Fibroblast of lung (primary cell): ENCODE measurements at places on chromosomes 7 and 10.

GRCh38 chr10:49520122-49520775, 18.7 kb downstream of the ERCC6 start:
- no peak for DNase-seq

GRCh38 chr10:44668336-44668735, 242.8 kb upstream of the TMEM72 start:
- no peak for DNase-seq

DNA sequence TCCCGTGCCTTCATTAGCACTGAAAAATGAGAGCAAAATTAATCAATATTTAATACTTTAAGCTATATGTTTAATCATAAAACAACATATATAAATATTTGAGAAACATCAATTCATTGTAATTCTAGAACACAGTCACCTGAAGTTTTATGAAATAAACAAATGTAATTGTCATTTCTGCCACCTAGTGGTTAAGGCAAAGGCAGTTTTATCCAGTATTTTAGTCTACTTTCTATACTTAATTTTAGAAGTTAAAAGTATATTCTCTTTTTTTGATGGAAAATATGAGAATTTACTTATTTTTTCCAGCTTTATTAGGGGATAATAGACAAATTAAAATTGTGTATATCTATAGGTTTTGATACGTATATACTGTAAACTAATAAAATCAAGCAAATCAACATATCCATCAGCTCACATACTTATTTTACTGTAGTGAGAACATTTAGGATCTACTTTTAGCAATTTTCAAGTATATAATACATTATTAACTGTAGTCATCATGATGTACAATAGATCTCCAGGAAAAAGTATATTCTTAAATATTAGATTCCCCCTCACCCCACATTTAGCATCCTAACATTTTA, 16.9 kb downstream of the PCGF6 start:
- peak; percentile 40 for DNase-seq

- no peak for DNase-seq
Measured at GRCh38 chr7:121178869-121179497, 149.8 kb upstream of the WNT16 start.

DNA sequence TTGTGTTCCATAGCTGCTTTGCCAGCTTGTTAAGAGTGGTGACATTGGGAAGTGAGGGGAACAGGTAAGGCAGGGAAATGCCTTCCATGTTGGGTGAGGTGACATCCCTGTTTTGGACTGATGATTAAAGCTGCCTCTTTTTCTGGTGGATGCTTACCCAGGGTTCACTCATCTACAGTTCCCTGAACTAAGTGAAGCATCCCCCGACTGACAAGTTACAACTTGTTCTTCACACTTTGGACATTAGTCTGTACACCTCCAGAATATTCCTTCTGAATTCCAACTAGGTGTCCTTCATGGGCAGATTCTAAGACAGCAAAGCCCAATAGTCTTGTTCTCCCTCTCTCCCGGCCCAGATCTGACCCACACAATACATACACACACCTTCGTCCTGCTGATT, 63.4 kb downstream of the HDAC9 start:
- DNase-seq: no peak

- no peak for DNase-seq
Measured at GRCh38 chr10:127279334-127279774, 83.0 kb upstream of the INSYN2A start.
